M059J (cell line): ENCODE measurements at places on chromosomes 1 and 21. TPM values are rescaled to one million over a fixed set of nuclear protein-coding genes. Genes with fewer than 3 reads are reported as not detected.

- DNase-seq: no peak
Measured at GRCh38 chr1:87760654-87761053, 432.0 kb downstream of the LMO4 start.

GRCh38 chr1:49651136-49651535, 372.6 kb downstream of the AGBL4 start:
- no peak for DNase-seq

Gene CELA3B
- total RNA-seq: not detected in 2 replicates

DNA sequence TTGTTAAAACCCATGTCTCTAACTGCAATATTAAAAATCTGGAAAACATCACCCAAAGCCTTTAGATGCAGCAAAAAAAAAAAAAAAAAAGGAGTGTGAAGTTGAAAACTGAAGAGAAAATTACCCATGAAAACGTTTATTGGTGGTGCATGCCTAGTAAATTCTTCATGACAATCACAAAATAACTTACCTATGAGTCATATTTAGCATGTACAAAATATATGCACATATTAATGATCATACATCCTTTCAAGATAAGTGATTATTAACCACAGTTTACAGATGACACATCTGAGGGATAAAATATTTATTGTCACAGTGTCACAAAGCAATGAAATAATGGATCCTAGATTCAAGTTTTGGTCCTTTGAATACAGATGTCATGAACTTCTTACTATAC, 505.2 kb upstream of the NR5A2 start:
- peak; percentile 43 for DNase-seq

- no peak for DNase-seq
Measured at GRCh38 chr1:213693864-213694263, 293.9 kb upstream of the PROX1 start.

DNA sequence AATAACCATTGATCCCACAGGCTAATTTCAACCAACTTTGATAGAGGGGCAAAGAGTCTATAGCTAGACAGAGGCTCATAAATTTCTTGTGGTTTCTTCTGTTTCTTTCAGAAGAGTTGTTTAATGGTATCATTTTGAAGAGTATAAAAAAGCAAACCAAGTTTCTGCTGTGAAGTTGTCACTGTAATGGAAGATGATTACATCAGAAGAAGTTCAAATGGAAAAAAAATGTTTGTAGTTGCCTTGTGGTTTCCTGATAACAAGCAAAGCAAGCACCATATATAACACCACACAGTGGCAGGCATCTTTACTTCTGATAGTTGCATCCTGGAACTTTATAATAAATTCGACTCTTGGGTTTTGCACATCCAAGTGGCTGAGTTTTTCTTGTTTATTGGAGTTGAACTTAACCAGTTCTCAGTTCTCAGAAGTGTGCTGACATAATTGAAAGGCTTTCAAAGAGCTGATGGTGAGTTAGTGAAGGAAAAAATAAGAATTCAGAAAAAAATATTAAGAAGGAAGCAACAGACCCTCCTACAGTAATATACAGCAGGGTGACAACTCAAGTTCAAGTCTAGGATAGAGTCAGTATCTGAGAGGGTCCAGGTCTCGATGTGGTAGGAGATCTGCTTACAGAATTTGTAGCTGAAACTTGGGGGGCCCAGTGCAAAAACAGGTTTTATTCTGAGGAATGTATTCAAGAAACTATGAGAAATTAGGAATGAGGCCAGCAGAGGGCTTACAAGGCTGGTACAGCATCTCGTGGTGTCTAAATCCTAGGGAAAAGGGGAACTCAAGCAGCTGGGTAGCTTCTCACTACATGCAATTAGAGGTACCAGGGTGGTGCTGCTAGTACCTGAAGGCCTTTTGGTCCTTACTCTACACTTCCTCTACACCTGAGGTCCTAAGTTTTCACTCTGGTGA, 123.5 kb downstream of the CRB1 start:
- peak; percentile 40 for DNase-seq

- DNase-seq: no peak
Measured at GRCh38 chr1:184409011-184409410, 22.2 kb downstream of the C1orf21 start.

Gene GPR25
- not detected in 2 replicates for total RNA-seq

DNA sequence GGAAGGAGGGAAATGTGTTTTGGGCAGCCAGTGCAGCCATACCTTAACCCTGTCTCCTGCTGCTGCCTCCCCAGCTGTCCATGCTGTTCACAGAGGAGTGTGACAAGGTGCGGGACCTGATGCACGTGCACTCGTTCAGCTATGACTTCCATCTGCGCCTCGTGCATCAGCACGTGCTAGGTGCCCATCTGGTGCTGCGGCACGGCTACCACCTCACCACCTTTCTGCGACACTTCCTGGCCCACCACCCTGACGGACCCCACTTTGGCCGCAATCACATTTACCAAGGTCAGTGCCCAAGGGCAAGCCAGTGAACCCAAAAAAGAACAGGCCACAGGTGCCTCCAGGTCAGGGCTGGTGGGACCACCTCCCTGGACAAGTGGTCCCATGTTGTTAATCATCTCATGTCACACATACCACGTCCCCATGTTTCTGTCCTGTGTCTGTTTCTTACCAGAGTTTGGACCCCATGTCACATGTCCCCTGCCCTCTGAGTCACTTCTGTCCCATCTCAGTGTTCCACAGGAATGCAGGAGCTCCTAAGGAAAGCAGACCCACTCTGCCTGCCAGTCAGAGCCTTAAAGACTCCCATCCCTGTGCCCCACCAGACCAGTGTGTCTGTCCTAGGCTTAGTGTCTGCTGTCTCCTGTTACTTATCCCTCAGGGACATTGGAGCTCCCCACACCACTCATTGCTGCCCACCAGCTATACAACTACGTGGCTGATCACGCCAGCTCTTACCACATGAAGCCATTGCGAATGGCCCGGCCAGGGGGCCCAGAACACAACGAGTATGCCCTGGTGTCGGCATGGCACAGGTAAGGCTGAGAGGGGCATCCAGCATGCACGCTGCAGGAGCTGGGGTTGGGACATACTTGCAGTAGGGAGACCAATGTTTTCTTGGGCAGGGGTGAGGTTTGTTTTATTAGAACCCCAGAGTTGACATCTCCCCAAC, 6.6 kb downstream of the HYI start:
- no peak for DNase-seq

DNA sequence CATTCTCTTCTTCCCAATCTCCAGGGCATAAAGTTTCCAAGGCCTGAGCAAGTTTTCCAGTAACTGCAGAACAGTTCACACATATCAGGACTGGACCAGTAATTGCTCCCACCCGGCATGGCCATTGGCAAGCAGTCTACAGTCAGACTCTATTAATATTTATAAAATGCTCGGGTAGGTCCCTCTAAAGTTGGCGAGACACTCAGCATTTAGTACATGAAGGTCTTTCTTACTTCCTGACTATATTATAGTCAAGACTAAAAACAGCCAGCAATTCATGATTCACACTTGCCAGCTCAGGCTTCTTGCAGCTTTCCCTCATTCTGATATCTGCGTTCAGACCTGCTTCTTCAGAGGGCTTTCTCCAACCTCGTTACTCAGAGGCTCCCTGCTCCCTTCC, 25.4 kb downstream of the GADD45A start:
- peak; percentile 76 for DNase-seq

GRCh38 chr1:170790651-170791071, 126.7 kb downstream of the PRRX1 start:
- DNase-seq: peak; percentile 11

DNA sequence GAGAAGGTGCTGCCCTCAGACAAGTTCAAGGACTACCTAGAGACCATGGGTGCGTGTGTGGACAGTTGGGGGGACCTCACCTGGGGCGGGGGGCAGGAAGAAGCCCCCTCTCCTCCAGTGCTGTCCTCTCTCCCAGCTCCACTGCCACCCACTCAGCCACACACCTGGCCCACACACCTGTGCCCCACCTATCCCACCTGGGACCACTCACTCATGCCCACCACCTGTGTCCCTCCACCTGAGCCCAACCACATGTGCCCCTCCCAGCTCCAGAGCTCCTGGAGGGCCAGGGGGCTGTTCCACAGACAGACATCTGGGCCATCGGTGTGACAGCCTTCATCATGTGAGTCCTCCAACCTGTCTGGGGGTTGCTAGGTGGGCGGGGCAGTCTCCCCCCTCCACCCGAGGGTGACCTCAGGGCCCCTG, 29.0 kb downstream of the TRIM11 start:
- DNase-seq: no peak

GRCh38 chr1:73783352-73783751, 414.6 kb downstream of the LRRIQ3 start:
- no peak for DNase-seq

Gene CD1B
- not detected in 2 replicates for total RNA-seq

Gene LAMC2
- 3.3 and 3.4 TPM in 2 replicates for total RNA-seq

- peak; percentile 93 for DNase-seq
Measured at GRCh38 chr1:165903672-165904071, 76.3 kb downstream of the UCK2 start.

Gene PGBD5
- total RNA-seq: 0.76 and 0.98 TPM in 2 replicates

Gene BMP8B
- total RNA-seq: 0.12 and 0.15 TPM in 2 replicates

- DNase-seq: no peak
Measured at GRCh38 chr1:70224954-70225353, 3.8 kb downstream of the SRSF11 start.

GRCh38 chr1:6130036-6130435, 50.1 kb downstream of the CHD5 start:
- no peak for DNase-seq

DNA sequence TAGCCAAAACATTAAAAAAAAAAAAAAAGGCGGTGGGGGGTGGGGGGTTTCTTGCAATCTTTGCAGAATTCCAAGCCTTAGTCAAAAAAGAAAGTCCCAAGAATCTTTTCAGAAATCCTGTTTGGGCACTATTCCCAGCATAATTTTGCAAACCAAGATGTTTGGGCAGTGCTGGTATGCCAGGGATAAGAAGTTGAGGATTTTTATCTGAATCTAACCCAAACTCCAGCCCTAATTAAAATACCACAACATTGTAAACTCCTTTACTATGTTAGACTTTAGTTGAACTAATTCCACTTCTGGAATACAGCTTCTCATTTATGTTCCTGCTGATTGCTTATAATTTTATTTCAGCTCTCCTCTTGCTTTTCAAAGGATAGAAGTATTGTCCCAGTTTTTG, 504.1 kb upstream of the ADGRL2 start:
- DNase-seq: peak; percentile 1

Gene NPHS2
- total RNA-seq: not detected in 2 replicates

GRCh38 chr1:155472491-155473083, 90.0 kb downstream of the ASH1L start:
- no peak for DNase-seq

DNA sequence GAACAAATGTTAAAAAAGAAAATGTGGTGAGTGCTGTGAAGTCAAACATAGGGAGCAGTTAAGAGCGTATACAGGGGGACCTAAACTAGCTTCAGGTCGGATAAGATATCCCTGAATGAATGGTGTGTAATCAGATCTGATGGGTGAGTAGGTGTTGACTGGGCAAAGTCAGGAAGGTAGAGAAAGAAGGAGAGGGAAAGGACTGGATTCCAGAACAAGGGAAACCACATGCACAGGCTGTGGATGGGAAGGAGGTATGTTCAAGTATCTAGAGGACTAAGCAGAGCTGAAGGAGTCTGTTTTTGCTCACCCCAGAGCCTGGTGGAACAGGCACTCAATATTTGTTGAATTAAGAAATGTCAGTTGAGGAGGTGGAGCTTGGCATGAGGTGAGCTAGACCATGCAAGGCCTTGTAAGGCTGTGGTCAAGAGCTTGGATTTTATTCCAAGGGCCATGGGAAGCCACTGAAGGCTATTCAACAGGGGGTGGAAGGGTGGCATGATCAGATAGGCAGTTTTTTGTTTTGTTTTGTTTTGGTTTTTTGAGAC, 27.4 kb downstream of the MAP7D1 start:
- peak; percentile 51 for DNase-seq

Gene GSTM5
- not detected in 2 replicates for total RNA-seq

Gene HTR6
- not detected in 2 replicates for total RNA-seq

DNA sequence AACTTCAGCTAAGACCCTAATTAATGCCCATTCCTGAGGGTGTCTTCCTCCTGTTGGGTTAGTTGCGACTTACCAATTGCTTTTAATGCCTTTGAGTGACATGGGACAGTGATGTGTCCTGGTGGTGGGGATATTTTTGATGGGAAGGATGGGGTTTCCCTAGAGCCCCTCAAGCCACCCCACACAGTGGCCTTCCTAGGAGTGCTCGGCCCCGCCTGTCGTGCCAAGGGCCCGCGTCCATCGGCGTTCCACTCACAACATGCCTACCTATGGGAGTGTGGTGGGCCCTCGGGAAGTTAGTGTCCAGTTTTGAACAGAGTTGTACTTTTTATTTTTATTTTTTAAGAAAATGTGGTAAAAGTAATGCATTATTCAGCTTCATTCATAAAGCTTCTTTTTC, 50.1 kb upstream of the TSPAN2 start:
- no peak for DNase-seq

GRCh38 chr1:233294913-233295236, 650 bp downstream of the PCNX2 start:
- DNase-seq: peak; percentile 88

- DNase-seq: no peak
Measured at GRCh38 chr1:46671554-46671953, at the start of gene TEX38. Gene TEX38 (plus strand): TSS chr1:46671854. CDS start chr1:46671935, 81 bp downstream.

DNA sequence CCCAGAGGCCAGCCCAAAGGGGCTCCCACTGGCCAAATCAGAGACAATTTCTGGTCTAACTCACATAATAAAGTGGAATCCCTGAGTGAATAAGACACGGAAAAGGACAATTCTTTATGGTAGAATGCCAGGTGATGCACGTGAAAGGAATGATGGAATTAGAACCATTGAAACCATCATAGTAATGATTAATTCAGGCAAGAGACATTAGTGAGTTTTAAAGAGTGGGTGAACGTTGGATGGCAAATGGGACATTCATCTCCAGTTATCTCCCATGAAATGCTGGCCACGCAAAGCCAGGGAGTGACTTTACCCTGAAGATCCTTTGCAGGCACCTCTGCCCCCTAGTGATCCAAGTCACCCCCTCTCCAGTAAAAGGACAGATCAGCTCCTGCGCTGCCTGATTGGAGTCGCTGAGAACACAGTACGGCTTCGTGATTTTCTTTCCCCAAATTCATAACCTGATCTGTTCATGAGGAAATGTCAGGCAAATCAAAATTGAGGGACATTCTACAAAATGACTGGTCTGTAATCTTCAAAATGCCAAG, 87.5 kb downstream of the AJAP1 start:
- peak; percentile 11 for DNase-seq

- DNase-seq: peak; percentile 45
Measured at GRCh38 chr1:41917835-41918449, 780 bp downstream of the HIVEP3 start.

Gene PRPF38B
- 8.5 and 10.8 TPM in 2 replicates for total RNA-seq
